ENCODE measurements at places on chromosomes 4 and X.

- no peak for DNase-seq
Measured at GRCh38 chr4:112518675-112519074, 2.7 kb upstream of the NEUROG2 start.

DNA sequence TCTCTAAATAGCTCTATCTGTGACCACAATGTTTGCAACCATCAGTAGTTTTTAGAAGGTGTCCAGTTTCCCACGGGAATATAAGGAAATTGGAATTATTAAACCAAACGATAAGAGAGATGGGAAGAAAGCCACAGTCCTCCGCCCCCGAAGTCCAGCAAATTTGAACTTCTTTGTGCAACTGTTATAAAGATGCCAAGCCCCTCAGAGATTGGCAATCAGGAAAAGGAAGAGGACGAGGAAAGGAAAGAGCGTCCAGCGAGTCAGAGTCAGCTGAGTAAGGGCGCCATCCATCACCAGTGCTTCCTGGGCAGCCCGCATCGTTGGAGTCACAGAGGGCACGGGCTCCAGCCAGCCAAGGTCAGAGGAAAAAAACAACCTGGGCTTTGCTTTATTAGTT is 35.7 kb downstream of the LDB2 start:
- no peak for DNase-seq

DNA sequence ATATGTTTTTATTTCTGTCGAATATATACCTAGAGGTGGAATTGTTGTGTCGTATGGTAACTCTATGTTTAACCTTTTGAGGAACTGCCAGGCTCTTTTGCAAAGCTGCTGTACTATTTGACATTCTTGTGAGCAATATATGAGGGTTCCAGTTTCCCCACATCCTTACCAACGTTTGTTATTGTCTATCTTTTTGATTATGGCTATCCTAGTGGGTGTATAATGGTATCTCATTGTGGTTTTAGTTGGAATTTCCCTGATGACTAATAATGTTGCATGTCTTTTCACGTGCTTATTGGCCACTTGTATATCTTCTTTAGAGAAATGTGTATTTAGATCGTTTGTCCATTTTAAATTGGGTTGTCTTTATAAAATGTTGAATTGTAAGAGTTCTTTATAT is 24.5 kb downstream of the REPS2 start:
- no peak for DNase-seq

GRCh38 chrX:130340271-130340670 is 552 bp downstream of the SLC25A14 start:
- no peak for DNase-seq

DNA sequence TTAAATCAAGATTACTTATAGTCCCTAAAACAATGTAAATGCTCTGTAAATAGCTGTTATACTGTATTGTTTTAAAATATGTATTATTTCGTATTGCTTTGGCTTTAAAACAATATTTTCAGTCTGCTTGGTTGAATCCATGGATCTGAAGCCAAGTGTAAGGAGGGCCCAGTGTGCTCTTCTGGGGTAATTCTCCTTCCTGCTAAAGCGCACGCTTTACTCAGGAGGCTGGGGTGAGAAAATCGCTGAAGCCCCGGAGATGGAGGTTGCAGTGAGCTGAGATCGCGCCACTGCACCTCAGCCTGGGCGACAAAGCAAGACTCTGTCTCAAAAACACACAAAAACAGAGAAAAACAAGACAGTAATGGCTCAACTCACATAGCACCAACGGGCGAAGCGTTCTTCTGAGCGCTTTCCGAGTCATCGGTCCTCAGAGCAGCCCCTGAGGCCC is 391 bp upstream of the IDUA start:
- no peak for DNase-seq

- DNase-seq: no peak
Measured at GRCh38 chrX:31233941-31234496, 162.2 kb upstream of the FTHL17 start.

GRCh38 chr4:177401658-177402273 is 40.5 kb downstream of the AGA start:
- DNase-seq: no peak

DNA sequence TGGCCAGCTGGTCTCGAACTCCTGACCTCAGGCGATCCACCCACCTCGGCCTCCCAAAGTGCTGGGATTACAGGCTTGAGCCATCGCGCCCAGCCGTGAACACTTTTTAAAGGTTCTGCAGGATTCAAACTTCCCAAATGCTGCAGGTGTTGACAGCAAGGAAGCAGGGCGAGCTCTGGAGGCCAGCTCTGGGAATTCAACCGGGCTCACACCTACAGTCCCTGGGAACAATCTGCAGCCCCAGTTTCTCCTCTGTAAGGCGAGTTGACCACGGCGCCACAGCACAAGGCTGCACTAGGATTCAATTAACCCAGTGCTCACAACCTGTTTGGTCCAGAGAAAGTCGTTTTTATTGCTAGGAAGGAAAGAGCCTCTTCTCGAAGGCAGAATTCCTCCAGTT is 1.6 kb downstream of the MTNR1A start:
- DNase-seq: no peak

DNA sequence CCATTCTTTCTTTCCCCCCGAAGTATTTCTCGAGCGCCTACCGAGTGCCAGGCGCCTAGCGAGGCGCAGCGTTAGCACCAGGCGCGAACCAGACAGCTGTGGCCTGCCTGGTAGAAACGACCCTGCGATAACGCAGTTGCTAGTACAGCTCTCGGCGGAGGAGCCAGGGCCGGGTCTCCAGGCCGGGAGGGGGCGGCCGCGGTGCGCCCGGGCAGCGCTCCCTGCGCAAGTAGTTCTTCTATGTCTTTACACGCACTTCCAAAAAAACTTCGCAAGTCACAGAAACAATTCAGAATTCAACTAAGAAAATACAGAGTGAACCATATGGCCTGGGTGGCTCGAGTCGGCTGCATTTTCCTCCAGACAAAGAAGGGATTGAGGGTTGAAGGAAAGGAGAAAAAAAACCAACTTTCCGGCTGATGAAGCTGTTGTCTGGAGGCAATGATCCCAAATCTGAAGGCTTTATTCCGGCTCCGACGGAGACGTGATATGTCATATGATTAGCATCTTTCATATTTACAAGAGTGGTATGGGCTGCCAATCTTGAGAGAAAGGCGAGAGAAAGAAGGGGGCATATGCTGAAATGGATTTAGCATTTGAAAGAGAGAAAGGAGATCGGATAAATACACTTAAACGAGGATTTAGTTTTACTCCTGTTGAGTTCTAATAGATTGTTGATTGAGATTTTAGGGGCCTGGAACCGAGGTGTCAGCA is 7.2 kb upstream of the NEUROG2 start:
- no peak for DNase-seq

GRCh38 chrX:38435130-38435529 is 82.7 kb downstream of the OTC start:
- DNase-seq: no peak

- no peak for DNase-seq
Measured at GRCh38 chrX:12985331-12985730, 10.4 kb downstream of the TMSB4X start.

DNA sequence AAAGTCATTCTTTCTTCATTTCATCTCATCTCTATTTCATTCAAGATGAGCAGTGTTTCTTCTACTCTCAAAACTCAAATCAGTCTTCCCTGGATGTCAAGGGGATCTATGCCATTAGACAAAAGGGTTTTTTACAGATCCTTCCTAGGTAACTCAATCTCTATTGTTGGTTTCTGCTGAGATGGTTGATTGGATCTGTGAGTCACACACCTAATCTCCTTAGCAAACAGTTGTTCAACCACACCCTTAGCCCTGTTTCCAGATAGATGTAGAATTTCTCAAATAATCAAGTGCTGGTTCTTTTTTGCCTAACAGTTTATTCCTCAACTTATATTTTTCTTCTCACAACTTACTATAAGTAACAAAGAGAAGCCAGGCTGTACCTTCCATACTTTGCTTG is 200.5 kb downstream of the KDR start:
- DNase-seq: no peak

DNA sequence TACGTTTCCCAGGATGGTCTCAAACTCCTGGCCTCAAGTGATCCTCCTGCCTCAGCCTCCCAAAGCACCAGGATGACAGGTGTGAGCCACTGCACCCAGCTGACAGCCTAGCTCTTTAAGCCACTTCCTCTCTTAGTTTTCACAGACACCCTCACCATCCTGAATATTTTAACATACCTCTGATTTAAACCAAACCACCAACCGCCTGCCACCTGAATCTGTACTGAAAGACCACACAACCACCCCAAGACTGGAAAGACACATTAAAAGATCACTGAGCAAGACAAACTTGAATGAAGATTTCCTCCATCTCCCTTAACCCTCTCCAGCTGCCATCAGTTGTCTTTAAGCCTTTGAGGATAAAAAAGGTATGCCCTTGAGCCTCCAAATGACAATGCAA is 110.6 kb downstream of the SH3KBP1 start:
- DNase-seq: no peak
